ENCODE measurements at places on chromosomes 6 and 20.

DNA sequence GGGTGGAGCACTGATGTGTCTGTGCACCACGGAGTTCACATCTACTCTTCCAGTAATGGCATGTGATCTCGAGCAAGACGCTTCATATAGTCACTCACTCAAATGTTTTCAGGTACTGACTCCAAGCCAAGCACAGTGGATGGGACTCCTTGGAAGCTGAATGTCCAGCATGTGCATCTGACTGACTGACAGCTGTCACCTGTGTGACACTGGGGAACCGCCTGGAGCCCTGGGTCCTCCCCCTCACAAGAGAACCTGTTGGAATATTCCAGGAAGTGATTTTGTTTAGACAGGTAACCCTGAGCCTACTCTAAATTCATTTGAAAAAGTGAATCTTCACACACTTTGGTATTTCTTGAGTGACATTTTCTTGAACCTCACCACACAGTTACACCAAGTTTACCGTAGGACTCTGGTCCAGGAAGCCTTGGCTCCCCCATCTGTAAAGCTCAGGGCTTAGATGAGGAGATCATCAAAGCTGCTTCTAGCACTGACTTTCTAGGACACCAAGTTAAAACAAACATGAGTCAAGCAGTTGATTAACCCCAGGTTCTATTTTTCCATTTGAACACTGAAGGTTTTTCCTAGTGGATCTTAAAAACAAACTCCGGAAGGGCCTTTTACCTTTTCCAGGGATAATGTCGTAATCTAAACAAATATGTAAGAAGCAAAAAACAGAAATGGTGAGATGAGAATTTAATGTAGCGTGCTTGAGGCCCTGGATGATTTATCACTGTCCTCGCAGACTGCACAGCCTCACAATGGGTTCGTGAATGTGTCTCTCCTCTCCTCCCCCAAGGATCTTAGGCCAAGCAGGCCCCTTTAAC, 50.1 kb downstream of the EDN3 start:
- DNase-seq = no peak

DNA sequence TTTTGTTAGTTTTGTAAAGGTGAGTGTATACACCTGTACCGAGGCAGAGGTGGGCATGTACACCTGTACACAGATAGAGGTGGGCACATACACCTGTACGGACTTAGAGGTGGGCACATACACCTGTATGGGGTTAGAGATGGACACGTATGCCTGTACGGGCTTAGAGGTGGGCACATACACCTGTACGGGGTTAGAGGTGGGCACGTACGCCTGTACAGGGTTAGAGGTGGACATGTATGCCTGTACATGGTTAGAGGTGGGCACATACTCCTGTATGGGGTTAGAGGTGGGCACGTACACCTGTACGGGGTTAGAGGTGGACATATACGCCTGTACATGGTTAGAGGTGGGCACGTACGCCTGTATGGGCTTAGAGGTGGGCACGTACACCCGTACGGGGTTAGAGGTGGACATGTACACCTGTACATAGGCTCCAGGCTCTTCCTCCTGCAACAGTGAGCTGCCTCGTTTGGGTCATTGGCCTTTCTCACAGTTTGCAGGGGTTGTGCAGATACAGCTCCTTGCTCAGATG, 63.7 kb downstream of the PHACTR3 start:
- DNase-seq = no peak

- DNase-seq = no peak
Observed at GRCh38 chr6:71698702-71699101, 187.6 kb upstream of the RIMS1 start.

- no peak for DNase-seq
Observed at GRCh38 chr6:144285798-144286502, 815 bp downstream of the UTRN start.

DNA sequence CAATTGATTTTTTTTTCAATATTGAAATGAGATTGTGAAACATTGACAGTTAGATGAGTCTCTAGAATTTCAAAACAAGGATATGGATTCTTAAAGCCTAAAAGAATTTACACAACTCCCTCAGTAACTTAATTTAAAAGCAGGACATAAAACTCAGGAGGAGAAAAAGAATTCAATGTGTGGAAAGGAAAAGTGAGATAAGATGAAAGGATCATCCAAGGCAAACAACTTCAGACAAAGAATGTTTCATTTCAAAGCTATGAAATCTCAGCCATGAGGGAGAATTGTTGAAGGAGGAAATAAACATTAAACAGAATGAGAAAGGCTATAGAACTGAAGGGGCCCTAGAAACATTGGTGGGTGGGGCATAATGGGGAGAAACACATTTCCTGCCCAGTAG, 191.7 kb upstream of the NOX3 start:
- no peak for DNase-seq

DNA sequence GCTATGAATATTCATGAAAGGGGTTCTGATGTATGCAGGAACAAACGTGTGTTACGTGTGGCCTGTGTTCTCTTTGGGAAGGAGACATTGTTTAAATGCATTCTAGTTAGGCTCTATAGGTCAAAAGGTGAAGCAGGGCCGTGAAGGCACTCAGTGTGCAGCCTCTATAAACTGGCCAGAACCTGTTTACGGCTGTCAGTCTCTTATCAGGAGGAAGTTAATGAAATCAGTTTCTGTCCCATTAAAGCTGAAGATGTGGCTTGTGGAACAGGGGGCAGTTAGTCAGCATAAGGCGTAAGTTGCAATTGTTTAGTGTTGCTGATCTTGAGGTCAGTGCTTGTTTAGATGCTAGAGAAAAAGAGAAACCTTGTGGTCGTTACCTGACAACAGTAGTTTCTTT, 111.5 kb upstream of the KCNG1 start:
- DNase-seq = no peak

DNA sequence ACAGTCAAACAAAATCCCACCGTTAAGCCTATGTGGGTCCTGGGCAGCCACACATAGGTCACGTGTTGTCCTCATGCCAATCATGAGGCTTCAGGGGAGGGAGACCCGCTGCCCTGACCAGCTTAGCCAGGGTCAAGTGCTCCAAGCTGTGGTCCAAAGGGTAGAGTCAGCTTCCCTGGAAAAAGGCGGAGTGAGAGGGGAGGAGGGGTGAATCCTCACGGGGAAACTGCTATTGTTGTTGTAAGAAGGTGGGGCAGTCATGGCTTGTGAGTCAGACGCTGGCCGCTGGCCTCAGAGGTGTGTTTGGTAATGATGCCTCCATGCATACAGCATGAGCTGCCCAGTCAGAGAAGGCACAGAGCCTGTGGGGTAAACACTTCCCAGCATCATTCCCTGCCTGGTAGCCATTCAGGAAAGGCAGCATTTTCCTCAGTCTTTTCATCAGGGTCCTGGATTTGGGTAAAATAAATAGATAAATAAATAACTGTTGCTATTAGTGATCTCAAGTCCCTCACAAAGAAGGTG, 8.7 kb downstream of the CST3 start:
- DNase-seq = no peak

GRCh38 chr6:155628306-155628705, 172.7 kb upstream of the NOX3 start:
- no peak for DNase-seq

DNA sequence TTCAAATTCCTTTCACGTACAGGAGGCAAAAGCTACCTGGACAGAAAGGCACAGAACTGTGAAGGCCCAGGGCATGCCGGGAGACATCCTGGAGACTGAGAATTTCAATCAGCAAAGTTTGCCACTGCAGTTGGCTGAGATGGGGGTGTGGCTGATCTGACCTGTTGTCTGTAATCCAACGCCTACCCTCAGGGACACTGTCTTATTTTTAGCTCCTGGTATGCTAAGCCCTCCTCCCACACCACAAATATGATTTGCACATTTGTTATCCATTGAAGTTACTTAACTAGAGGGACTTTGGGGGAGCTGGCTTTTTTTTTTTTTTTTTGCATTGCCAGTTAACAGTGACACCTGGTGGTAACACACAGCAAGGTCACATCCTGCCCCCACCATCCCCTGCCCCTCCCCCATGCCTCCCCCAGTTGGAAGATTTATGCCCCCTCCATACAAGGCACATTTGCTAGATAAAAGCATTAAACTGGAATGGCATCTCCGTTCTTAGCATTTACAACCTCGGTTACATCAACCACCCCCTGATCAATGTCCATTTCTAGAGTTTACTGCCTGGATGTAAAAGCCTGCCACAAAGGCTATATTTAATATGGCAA, 40.4 kb downstream of the TTI1 start:
- no peak for DNase-seq

DNA sequence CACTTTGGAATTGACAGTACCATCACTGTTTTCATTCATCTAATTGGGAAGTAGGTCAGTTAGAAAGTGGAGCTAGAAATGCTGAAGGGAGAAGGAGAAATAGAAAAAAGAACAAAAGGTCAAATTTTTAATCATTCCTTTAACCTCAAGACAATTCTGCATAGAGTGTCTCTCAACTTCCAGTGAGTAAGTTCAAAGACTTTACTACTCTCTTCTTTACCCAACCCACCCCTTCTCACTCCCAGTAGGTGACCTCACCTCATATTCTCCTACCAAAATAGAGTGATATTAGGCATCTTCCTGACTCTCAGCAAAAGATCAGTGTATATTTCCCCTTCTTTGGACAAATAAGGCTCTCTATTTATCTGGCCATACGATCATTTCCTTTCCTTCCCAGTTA, 340.0 kb upstream of the JAG1 start:
- no peak for DNase-seq

DNA sequence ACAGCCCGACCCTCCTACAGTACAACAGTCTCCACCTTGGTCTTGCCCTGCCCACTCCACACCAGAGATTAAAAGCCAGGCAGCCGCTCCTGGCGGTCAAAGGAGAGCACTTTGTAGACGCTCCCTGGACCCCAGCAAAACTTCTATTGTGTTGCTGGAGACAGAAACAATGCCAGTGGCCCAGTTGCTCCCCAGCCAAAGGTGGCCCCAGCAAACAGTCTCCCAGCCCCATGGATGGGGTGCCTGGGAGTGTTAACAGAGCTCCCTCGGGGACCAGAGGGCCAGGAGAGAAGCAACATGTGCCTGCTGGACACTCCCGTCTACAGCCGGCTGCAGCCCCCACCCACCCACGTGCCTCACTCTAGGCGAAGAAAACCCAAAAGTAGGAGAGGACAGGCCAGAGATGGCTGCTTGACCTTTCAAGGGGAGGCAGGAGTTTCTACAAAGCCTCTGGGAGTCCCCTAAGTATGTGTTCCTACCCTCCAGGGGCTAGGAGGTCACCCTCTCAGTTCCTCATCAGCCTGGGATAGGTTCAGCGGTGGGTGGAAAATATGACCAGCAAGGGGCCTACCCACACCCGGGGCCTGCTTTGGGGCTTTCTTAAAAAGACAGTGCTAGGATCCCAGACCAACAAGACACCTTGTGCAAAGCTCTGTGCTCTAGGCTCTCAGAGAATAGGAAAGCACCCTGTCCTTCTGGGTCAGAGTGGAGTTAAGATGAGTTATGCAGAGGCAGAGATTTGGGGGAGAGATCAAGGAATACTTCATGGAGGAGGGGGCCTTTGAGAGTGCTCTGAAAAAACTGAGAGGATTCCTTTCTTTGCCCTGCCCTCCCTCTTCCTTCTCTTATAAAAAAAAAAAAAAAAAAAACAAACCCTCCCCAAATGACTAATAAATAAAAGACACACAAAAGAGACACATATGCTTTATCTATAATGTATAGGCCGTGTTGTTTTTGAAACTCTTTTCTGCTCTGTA, 19.0 kb upstream of the PREX1 start:
- DNase-seq = no peak

DNA sequence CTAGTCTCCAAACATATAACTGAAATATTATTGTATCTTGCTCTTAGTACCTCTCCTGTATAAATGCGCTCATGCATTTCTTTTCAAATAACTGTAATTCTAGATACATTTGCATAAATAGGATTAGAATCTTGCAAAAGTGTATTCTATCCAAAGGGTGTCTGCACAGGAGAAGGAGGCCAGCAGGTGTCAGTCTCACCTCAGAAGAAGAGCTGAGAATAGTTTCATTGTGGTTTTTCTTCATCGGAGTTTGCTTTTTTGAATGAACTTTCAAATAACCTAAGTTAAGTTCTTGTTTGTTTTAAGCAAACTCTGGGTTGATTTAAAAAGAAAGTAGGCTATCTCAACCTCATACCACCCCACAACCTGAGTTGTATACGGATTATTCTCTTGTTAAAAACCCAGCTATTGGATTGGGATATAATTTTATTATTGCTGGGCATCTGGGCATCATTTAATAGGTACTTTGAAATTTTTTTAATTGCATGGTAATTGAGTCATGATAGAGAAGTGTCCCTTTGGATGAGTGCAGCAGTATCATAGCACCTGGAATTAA, 125.0 kb upstream of the MLIP start:
- no peak for DNase-seq
